ENCODE measurements at places on chromosomes 1 and 21. TPM values are rescaled to one million over a fixed set of nuclear protein-coding genes. Genes with fewer than 3 reads are reported as not detected.

DNA sequence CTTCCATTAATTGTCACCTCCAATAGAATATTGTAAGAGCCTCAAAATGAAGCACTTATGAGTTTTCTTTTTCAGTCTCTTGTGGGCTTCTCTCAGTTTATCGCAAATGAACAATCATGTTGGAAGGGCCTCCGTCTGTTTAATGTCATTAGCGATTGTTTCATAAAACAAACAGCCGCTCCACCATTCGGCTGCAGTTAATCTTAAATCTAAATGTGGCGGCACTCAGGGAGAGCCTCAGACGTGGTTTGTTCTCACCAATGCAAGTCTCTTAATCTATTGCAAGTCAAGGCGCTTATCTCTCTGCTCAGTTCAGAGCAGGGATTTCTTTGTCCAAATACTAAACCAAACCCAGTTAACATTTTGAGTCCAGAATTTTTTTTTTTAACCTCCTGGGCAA lies 34.9 kb upstream of the ESRRG start:
- no peak overlapping the region for H3K27ac ChIP-seq
- no peaks in the 10 kb centered on the region for H3K4me1 ChIP-seq
- H3K36me3 ChIP-seq, result no peaks in the 10 kb centered on the region

The ATAD3C gene
- total RNA-seq, result 0.39 TPM

- H3K4me1 ChIP-seq, result no peaks in the 10 kb centered on the region
- H3K36me3 ChIP-seq, result no peaks in the 10 kb centered on the region
- no peak overlapping the region for H3K27ac ChIP-seq
- no peak overlapping the region for H3K4me3 ChIP-seq
Observed at GRCh38 chr1:159580340-159580739, 7.3 kb upstream of the APCS start.

GRCh38 chr21:33023574-33024200 lies 2.0 kb upstream of the OLIG2 start:
- H3K4me1 ChIP-seq, result no peaks in the 10 kb centered on the region
- DNase-seq, result no peak
- no peak overlapping the region for H3K27ac ChIP-seq
- H3K36me3 ChIP-seq, result no peaks in the 10 kb centered on the region
- peaks cover 99% of the 10 kb centered on the region for H3K27me3 ChIP-seq

The CFAP57 gene
- total RNA-seq, result 0.20 TPM

DNA sequence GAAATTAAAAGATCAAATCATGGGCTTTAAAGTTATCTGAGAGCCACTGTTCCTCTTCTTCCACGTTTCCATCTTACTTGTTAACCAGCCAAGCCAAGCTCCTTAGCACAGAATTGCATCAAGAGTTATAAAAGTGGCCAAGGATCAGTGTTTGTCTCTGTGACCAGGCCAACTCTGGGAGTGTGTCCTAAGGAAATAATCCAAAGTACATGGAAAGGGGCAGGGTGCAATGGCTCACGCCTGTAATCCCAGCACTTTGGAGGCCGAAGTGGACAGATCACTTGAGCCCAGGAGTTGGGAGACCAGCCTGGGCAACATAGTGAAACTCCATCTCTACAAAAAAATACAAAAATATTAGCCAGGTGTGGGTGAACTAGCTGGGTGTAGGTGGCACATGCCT lies 10.0 kb upstream of the MPZL1 start:
- H3K4me3 ChIP-seq, result no peak overlapping the region
- H3K36me3 ChIP-seq, result no peaks in the 10 kb centered on the region
- no peaks in the 10 kb centered on the region for H3K4me1 ChIP-seq
- H3K27me3 ChIP-seq, result no peaks in the 10 kb centered on the region
- H3K27ac ChIP-seq, result no peak overlapping the region

The SIK1 gene
- total RNA-seq, result 0.98 TPM

The SYCP1 gene
- total RNA-seq, result 0.41 TPM

The EPS8L3 gene
- not detected for total RNA-seq

DNA sequence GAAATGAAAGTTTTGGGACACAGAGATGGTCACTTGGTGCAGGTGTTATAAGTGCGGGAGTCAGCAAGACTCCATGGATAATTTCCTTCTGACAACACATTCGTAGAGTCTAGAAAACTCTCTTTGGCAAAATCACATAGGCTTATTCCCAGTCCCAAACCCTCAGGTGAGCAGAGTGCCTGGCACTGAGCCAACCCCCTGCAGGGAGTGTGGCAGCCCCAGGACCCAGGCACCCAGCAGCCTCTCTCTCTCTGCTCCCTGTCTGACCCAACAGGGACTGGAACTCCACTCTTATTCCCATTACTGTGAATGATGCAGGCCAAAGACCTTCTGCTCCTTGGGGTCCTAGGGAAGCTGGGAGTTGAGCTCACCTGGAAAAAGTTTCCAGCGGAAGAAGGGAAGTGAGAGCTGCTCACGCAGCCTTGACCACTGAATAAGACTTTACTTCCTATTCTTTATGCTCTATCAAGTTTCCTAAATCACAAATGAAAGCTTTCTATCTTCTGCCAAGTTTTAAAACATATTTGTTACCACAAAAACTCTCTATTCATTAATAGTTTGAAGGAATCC lies 132.6 kb upstream of the ETV3 start:
- peaks cover 69% of the 10 kb centered on the region for H3K27me3 ChIP-seq
- no peaks in the 10 kb centered on the region for H3K36me3 ChIP-seq
- H3K4me1 ChIP-seq, result no peaks in the 10 kb centered on the region
- no peak overlapping the region for H3K4me3 ChIP-seq

DNA sequence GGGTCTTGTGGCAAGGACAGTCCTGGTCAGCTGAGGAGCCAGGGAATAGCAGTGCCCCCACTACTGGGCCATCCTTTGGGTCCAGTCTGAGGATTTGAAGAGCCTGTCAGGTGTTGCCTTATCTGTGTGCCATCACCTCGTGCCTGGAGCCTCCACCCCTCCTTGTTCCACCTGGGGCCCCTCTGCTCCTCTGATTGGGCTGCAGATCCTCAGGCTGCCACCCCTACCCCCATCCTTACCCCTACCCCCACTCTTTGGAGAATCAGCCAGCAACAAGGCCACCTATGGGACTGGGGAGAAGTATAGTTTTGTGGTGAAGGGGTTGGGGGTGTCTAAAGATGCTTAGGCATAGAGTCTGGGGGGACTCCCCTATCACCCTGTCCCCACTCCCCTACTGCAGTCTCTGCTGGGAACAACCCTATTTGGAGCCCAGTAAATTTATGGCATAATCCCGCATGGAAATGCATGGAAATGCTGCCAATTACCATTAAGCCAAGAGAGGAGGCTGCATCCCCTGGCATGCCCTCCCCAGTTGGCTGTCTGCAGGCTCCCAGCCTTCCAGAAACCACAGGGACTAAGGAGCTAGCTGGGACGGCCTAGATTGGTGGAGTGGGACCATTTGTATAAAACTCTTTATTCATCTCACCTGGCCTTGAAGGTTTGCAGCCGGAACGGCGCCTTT lies 142.7 kb upstream of the CSF3R start:
- H3K36me3 ChIP-seq, result no peaks in the 10 kb centered on the region
- no peak overlapping the region for H3K27ac ChIP-seq
- no peak overlapping the region for H3K4me3 ChIP-seq
- H3K4me1 ChIP-seq, result no peaks in the 10 kb centered on the region
- peaks cover 51% of the 10 kb centered on the region for H3K27me3 ChIP-seq

The CHI3L2 gene
- not detected for total RNA-seq

The ZNF695 gene
- total RNA-seq, result 15.9 TPM

GRCh38 chr1:212481438-212481767 lies 48.7 kb downstream of the NENF start:
- DNase-seq, result no peak
- H3K27me3 ChIP-seq, result no peaks in the 10 kb centered on the region
- no peak overlapping the region for H3K4me3 ChIP-seq
- no peaks in the 10 kb centered on the region for H3K4me1 ChIP-seq
- no peaks in the 10 kb centered on the region for H3K36me3 ChIP-seq

DNA sequence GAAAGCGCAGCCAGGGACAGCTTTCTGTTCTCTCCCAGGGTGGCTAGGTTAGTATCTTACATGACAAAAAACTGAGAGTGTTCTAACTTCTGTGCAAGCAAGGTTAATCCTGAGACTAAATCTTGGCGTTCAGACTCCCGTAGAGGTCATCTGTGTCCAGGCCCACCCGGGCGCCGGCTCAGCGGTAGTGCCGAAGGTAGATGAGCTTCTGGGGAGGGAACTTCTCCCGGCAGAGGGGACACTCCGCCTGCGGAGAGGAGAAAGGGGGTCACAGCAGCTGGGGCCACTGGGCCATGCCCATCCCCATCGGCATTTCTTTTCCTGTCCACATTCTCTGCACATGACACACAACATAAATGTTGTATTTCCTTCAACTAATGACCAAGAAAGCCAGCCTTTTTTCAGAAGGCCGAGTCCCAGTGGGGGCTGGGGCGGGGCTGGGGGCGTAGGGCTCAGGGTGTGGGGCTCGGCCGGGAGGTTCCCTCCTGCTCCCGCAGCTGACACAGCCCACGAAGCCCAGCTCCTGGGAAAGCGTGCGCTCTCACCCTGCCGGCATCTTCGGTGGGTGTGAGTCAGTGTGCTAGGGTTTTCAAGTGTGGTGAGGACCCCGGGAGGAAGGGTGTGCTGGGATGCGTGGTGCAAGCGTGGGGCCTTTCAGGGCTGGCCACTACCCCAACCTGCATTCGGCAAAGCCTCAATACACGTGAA lies 6.6 kb downstream of the PEX10 start:
- no peak for DNase-seq
- peaks cover 49% of the 10 kb centered on the region for H3K36me3 ChIP-seq
- H3K27ac ChIP-seq, result no peak overlapping the region
- no peaks in the 10 kb centered on the region for H3K27me3 ChIP-seq

The HSD3B2 gene
- total RNA-seq, result not detected

The FCRL5 gene
- not detected for total RNA-seq

DNA sequence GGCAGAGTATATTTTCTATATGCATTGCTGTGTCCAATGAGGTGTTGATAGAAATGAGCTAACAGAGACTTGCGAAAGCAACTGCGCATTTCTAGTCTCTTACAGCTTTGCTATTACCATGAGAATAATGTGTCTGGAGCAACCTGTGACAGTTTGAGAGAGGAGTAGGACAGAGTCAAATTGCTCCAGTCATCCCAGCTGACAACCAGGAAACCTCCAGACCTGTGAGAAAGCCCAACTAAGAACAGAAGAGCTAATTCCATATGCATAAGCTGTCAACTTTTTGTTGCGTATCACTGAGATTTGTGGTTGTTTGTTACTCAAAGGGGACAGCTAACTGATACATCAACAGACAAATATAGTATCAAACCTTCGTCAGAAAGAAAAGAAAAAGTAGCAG lies 354.1 kb upstream of the LRRC7 start:
- no peak overlapping the region for H3K27ac ChIP-seq
- no peaks in the 10 kb centered on the region for H3K36me3 ChIP-seq
- H3K4me1 ChIP-seq, result no peaks in the 10 kb centered on the region
- DNase-seq, result no peak

The DISP1 gene
- 1.4 TPM for total RNA-seq

- H3K4me1 ChIP-seq, result peaks cover 11% of the 10 kb centered on the region
- peak within 1 kb of the TSS; percentile 77 for H3K27ac ChIP-seq
- peak within 1 kb of the TSS; percentile 57 for H3K4me3 ChIP-seq
Observed at GRCh38 chr1:155856975-155857930, at the start of gene GON4L. TSS of gene GON4L (minus strand) at chr1:155857214. CDS start at chr1:155853780, 3,434 bp downstream.

Data from A673 (cell line).